Activated T-cell treated with anti-CD3 and anti-CD28 coated beads, Interleukin-2, amount 50 U/mL, for 72 hours (primary cell): ENCODE measurements at places on chromosomes 5 and 9. TPM values are rescaled to one million over a fixed set of nuclear protein-coding genes. Genes with fewer than 3 reads are reported as not detected.

DNA sequence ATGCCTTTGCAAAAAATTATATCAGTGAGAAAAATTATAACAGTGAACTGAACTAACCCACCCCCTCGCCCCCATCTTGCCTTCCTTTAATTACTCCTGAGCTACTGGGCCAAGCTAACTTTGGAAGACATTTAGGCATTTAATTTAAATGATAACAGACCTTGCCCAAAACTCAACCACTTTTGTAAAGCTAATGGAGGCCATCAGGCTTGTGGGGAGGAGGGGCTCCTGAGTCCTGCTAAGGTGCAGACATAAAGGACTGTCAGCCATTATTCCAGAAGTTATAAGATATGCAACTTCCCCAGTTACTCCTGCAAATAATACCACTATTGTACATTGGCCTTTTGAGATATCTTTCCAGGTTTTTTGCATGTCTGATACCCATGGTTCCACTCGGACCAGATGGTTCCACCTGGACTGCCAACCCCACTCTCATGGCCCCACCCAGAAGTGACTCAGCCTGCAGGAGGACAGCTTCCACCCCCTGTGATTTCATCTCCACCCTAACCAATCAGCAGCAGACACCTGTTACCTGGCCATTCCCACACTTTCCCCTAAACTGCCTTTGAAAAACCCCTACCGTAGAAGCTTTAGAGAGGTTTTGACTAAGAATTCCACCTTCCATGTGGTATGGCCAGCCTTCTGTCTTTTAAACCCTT is 805.4 kb upstream of the CDH6 start:
- no peak for DNase-seq

GRCh38 chr5:140217299-140218026 is 42.5 kb downstream of the CYSTM1 start:
- DNase-seq, result no peak

GRCh38 chr9:112328545-112328944 is 4.9 kb downstream of the PTBP3 start:
- DNase-seq, result no peak

- DNase-seq, result no peak
These were observed 34.9 kb downstream of the YTHDC2 start for GRCh38 chr5:113548396-113548795.

DNA sequence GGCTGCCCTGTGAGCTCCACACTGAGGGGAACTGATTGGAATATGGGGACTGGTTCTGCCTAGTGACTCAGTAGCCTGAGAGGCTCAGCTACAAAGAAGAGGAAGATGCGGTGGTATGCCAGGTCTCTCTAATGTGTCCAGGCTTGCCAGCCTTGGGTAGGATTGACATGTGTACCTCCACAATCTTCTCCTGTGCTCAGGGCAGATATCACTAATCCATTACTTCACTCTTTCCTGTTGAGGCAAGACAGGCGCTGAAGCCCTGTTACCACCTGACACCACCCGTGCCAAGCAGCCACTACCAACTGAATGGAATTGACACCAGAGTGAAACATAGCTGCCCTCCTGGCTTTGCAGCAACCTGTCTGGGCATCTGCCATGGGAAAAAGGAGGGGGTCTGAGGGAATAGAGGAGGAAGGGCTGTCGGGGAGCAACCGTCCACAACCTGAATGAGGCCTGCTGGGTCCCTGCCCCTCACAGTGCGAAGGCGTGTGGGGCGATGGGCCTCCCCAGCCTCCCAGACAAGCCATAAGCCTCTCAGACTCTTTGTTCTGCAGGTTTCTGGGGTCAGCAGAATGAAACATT is 114.7 kb upstream of the CXCL14 start:
- DNase-seq, result no peak

GRCh38 chr5:141840280-141840812 is 37.9 kb downstream of the PCDH1 start:
- DNase-seq, result no peak

DNA sequence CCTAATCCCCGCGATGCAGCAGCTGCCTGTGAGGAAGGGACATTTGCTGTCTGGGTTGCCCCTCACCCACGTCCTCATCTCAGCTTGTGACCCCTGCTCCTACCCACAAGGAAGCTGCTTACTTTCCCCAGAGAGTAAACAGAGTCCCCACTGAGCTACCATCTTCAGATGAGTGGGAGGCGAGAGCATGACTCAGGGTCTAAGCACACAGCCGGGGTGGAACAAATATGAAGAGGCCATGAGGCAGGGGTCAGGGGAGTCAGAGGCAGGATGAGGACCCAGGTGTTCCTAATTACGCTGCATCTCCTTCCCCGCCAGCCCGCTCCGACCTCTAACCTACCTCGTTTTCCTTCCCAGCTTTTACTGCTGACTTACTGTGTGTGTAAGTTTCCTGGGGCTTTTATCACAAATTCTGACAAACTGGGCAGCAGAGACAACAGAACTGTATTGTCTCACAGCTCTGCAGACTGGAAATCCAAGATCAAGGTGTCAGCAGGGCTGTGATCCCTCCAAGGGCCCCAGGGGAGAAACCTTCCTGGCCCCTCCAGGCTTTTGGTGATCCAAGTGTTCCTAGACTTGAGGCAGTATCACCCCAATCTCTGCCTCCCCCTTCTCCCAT is 94.0 kb upstream of the DNAH5 start:
- no peak for DNase-seq

- no peak for DNase-seq
These were observed 35.2 kb upstream of the PITX1 start for GRCh38 chr5:135069016-135069770.

- DNase-seq, result peak; percentile 16
These were observed 124.7 kb downstream of the GABBR2 start for GRCh38 chr9:98584059-98584458.

DNA sequence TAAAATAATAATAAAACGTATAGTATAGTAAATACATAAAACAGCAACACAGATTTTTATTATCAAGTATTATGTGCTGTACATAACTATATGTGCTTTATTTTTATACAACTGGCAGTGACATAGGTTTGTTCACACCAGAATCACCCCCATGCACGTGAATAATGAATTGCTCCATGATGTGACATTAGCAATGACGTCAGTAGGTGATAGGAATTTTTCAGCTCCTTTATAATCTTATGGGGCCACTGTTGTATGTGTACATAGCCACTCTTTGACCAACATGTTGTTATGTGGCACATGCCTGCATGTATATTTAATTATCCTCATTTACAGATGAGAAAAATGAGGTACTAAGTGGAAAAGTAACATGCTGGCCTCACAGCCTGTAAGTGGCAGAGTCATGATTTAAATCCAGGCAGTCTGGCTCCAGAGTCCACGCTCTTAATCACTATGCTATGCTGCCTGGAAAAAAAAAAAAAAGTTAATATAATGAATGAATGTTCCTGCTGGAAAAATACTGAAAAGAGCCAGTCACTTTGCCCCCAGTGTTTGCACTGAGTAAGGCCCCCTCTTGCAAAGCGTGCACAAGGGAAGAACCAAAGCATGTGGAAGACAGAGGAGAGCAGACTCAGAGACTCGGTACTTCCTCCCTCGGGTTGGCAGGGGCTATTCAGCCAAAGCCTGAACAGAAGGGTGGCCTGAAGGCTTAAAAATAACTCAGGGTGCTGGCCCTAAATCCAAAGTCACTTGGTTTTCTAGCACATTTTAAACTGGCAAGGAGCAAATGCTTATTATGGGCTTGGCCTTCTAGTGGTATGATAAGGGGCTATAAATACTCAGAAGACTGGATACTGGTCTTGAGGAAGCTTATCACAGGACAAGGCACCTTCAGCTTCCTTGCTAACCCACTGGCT is 206.8 kb downstream of the GLIS3 start:
- no peak for DNase-seq

- no peak for DNase-seq
These were observed 41.0 kb upstream of the EGFL7 start for GRCh38 chr9:136621734-136622093.

GRCh38 chr5:143197260-143197656 is 206.2 kb downstream of the NR3C1 start:
- DNase-seq, result no peak

DNA sequence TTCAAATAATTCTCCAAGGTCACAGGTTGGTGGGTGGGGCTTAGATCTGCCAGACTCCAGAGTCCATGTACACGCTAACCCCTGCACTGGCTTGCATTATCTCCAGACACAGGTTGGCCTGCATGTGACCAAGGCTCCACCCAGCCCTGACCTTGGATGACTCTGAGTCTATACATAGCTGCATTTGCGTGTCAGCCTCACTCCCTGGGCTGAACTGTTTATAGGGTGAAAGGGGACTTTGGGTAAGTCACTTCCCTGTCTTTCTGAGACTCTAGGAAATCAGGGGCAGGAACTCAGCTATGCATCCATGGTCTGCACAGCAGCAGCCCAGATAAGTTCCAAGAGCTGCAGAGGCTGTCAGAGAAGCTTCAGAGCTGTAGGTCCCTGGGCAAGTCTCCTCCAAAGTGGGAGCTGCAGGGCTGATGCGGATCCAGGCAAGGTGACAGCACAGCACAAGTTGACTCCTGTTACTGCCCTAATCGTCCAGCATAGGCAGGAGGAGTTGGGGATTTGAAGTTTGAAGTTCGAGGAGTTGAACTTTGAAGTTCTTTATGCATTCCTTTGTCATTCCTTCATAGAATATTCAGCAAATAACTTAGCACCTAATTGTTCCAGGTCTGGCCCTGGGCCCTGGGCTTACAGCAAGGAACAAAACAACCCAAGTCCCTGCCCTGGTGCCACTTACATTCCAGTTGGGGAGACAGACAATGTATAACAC is 53.4 kb downstream of the SLC22A5 start:
- DNase-seq, result no peak

DNA sequence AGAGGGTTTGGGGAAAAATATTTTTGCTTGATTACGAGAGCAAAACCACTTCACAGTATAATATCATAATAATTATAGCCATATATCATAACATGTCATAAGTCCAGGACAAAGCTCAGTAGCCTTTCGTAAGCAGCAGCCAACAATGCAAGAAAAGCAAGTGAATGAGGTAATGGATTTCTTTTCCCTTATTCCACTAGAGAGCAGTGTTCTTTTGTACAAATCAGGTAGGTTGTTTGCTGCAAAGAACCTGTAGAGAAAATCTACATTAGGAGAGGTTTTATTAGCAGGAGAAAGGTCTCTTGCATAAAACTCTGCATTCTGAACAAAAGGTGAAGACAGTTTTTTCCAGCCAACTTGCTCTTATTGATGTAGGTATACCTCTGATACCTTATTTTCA is 1033.4 kb downstream of the TLE4 start:
- no peak for DNase-seq

DNA sequence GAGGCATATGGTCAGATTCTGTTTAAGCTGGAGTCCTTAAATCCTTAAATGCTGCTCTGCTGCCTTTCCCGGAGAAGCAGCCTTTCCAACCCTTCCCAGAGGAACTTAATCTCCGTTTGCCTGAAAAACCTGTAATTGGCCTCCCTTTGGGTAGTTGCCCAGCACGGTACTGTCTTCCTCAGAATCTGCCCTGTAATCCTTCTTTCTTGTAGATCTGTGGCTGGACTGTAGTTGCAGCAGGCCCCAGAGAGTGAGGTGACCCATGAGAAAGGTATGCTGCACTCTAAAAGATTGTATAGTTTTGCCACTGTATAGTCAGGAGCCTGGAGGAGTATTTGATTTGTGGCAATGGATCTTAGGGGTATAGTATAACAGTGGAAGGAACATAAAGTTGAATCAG is 11.7 kb downstream of the SPIN1 start:
- DNase-seq, result no peak

DNA sequence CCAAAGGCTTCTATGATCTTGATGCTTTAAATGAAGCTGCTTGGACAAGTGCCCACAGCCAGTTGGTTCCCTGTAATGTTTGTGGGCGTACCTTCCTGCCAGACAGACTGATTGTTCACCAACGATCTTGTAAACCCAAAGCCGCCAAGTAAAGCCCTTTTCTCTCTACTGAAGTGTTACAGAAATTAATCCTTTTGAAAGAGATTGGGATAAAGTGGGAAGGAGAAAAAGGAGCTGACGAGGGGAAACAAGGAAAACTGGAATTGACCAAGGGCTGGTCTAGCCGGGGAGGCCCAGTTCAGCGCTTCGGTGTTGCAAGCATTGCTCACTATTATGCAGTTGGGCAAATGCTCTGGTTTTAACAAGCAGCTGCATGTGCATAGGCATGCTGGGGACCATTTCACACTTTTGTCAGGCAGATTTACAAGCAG is 53.2 kb downstream of the ZNF474 start:
- DNase-seq, result no peak

DNA sequence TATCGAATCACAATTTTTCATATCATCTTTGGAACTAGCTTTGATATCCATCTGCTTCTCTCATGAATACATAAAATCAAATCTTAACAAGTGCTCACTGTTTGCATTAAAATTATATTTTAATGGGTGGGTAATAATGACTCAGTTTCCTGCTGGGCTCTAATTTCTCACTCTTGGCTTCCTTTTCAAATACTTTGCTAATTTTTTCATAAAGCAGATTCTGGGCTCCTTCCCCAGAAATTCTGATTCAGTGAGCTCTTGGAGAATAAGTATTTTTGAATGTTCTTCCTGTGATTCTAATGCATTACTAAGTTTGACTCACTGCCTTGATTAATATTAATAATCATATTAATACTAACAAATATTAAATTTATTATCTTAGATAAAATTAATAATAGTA is 48.9 kb downstream of the YIPF5 start:
- DNase-seq, result no peak

GRCh38 chr5:59537961-59538749 is 355.4 kb downstream of the PDE4D start:
- DNase-seq, result no peak

GRCh38 chr5:83151821-83152220 is 74.5 kb downstream of the XRCC4 start:
- DNase-seq, result no peak

- DNase-seq, result no peak
These were observed 107.8 kb upstream of the SLIT3 start for GRCh38 chr5:169408731-169409130.

DNA sequence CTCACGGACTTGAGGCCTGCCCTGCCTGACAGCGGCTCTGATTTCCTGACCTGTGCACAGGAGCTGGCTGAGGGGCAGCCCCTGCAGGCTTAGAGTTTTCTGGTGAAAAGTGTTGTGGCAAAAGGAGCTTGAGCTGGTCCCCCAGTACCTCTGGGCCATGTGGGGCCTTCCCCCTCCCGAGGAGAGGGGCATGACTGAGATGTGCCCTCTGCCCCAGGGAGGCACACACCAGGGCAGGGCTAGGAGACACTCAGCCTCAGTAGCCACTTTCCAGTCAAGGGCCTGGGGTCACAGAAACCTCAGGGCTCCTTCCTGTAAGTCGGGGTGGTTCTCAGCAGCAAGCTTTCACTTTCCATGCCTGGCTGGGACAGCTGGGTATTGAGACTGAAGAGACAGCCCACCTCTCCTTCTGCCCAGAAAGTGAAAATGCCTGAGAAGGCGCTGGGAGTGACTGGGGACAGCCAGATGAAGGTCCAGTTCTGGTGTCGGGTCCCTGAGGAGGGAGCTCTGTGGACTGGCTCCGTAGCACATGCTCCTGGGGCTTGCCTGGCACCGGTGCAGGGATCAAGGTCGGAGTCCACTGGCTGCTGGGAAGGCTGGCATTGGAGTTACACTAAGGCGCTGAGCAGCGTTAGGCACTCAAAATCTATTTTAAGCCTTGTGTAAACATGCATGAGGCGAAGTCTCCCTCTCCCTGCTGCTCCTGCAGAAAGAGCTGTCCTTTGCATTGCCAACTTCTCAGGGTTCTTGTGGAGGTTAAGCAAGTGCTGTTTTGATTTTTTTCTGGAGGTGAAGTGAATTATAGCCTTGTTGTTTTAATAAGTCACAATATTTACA is 394.9 kb downstream of the GADD45G start:
- DNase-seq, result peak; percentile 80

EQTN gene
- not detected for total RNA-seq

DAPK1 gene
- total RNA-seq, result 37.8 TPM

LMX1B gene
- not detected for total RNA-seq

TPM2 gene
- 5.4 TPM for total RNA-seq

PLK2 gene
- total RNA-seq, result 12.8 TPM

TAF1L gene
- total RNA-seq, result 0.05 TPM

MLANA gene
- total RNA-seq, result not detected
